ENCODE measurements at places on chromosomes 12 and 14. TPM values are rescaled to one million over a fixed set of nuclear protein-coding genes. Genes with fewer than 3 reads are reported as not detected.

DNA sequence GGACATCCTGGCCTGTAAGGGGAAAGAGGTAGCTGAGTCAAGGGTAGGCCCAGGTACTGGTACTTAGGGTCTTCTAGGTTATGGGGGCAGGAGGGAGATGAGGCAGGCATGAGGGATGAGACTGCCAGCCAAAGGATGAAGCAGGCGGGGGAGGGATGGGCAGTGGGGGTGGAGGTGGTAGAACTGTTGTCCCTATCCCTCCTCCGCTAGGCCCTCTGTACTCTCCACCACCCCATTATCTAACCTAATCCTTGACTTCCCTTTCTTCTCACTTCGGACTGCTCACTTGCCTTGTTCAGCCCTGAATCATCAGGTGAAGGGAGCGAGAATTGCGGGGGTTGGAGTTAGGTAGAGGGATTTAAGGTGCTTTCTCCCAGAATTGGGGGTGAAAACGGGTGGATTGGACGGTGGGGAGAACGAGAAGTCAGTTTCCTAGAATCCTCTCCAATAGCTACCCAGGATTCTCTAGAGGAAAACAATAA is 562 bp downstream of the PAN2 start:
- no peak for DNase-seq

DNA sequence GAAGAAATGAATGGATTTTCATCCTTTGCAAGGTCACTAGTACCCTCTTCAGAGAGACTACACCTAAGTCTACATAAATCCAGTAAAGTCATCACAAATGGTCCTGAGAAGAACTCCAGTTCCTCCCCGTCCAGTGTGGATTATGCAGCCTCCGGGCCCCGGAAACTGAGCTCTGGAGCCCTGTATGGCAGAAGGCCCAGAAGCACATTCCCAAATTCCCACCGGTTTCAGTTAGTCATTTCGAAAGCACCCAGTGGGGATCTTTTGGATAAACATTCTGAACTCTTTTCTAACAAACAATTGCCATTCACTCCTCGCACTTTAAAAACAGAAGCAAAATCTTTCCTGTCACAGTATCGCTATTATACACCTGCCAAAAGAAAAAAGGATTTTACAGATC is 40.8 kb downstream of the SPATA7 start:
- no peak for DNase-seq

GRCh38 chr12:82425241-82425640 is 66.9 kb downstream of the METTL25 start:
- no peak for DNase-seq

GRCh38 chr14:100107236-100107635 is 42.0 kb downstream of the EVL start:
- DNase-seq: no peak

- no peak for DNase-seq
Observed at GRCh38 chr12:26032290-26032689, 73.8 kb downstream of the RASSF8 start.

- no peak for DNase-seq
Observed at GRCh38 chr12:94873734-94874517, 129.6 kb downstream of the NDUFA12 start.

DNA sequence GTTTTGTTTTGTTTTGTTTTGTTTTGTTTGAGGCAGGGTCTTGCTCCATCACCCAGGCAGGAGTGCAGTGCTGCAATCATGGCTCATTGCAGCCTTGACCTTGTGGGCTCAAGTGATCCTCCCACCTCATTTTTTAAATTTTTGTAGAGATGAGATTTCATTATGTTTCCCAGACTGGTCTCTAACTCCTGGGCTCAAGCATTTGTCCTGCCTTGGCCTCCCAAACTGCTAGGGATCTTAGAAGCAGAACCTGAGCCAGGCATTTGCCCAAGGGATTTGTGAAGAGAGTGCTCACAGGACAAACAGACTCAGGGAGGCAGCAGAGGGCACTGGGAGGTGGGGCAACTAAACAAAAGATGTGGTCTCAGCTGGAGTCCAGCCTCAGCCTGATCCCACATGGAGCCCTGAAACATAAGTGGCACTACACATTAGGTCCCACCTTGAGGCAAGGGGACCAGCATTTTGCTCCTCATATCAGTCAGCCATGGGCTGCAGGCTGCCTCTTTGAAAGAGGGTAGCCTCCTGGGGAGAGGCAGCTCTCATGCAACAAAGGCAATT is 86.2 kb upstream of the CMKLR1 start:
- no peak for DNase-seq

- DNase-seq: no peak
Observed at GRCh38 chr14:80313806-80314205, 102.5 kb upstream of the DIO2 start.

- no peak for DNase-seq
Observed at GRCh38 chr14:36555998-36556743, 26.2 kb downstream of the NKX2-8 start.

DNA sequence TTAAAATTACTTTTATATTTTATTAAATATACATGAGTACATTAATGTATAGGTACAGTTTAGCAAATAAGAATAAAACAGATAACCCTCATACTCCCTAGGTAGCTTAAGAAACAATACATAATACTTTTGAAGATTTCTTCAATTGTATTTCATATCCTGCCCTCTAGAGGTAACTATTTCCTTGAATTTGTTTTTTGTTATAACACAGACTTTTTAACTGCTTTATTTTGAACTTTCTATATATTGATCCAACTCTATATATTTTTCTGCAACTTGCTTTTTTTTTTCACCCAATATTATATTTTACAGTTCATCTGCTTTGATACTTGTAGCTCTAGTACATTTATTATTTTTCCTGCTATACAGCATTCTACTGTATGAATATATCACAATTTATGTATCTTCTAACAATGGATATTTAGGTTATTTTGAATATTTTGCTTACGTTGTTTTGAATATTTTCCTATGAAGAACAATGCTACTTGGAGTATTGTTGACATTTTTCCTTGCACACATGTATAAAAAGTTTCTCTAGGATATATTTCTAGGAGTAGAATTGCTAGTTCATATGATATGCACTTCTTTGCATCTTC is 72.8 kb upstream of the ABCD2 start:
- DNase-seq: no peak

- peak; percentile 64 for DNase-seq
Observed at GRCh38 chr12:124508381-124509079, 58.9 kb downstream of the NCOR2 start.

- no peak for DNase-seq
Observed at GRCh38 chr12:11753150-11753499, 103.7 kb downstream of the ETV6 start.

GRCh38 chr12:23356927-23357708 is 592.4 kb downstream of the SOX5 start:
- no peak for DNase-seq

- no peak for DNase-seq
Observed at GRCh38 chr12:12553208-12553785, 9.4 kb downstream of the DUSP16 start.

- no peak for DNase-seq
Observed at GRCh38 chr14:67373347-67373746, 13.2 kb downstream of the EIF2S1 start.

DNA sequence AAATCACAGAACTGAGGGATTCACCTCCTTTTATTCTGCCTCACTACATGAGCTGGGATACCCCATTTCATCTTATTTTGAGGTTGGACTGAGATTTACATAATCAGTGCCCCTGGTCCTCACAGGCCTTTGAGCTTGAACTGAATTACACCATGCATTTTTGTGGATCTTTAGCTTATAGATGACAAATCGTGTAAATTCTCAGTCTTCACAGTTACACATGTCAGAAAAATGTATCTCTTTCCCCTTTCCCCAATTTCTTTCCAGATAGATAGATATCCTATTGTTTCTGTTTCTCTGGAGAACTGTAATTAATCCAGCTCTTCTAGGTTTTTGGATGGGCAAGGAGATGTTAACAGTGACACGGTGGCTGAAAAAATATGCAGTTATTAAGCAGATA is 1778.9 kb upstream of the SEL1L start:
- DNase-seq: no peak

DNA sequence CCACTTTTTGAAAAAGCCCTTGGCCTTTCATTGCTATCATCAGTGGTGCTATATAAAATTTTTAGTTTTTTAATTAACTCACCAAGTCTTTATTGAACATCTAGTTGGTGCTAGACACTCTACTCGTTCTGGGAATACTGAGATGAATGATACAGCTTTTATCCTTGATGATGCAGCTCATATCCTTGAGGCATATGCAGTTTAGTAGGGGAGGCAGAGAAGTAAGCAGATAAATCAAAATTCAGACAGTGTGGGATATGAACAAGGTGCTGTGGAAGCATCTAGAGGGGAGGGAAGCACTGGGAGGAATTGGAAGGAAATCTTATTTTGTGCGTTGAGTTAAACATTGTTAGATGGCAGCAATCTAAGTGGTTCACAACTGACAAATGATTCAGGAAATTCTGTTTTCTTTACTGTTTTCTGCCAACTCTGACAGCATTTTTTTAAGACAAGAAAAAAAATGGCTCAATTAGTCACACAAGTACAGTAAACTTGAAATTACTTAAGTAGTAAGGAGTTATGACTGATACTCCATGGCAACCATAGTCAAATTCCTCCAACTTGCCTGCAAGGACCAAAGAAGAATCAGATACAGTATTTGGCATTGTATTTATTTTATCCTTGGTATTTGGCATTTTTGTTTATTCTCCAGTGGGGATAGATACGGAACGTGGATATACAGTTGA is 119.2 kb downstream of the TMTC2 start:
- DNase-seq: no peak

GRCh38 chr12:110001596-110001995 is 2.4 kb downstream of the ANKRD13A start:
- DNase-seq: no peak

- no peak for DNase-seq
Observed at GRCh38 chr14:69986336-69986735, 107.1 kb downstream of the SMOC1 start.

DNA sequence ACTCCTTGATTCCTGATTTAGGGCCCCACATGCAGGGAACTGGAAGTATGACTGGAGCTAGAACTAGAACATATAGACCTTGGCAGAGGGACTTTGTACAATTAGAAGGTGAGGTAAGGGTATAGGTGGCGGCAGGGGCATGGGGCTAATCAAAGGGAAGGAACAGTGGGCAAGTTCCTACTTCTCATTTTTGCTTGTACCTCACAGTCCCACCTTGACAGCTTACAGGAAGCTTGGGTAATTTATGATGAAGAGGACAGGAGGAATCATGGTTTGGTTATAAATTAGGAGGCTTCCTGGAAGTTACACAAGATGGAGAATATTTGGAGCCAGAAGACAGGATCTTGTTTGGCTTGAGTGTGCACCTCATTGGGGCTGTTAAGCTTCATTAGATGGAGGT is 33.4 kb downstream of the SUSD6 start:
- no peak for DNase-seq

DNA sequence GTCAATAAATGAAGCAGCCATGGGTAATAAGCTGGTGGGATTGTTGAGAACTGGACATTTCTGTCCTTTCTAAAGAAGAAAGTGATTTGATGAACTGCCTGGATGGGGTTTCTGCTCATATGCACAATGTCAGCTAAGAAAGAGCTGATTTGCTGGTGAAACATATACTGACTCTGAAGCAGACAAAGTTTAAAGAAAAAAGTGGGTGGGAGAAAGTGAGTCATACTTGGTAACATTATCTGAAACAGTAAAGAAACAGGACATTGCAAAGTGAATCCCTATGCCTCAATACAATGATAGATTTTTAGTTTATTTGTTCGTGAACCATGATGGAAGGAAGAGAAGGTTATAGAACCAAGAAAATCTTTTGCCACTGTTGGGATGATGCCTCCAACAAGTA is 95.6 kb upstream of the DNM1L start:
- no peak for DNase-seq

GRCh38 chr14:29290441-29290840 is 523.9 kb downstream of the FOXG1 start:
- no peak for DNase-seq

DNA sequence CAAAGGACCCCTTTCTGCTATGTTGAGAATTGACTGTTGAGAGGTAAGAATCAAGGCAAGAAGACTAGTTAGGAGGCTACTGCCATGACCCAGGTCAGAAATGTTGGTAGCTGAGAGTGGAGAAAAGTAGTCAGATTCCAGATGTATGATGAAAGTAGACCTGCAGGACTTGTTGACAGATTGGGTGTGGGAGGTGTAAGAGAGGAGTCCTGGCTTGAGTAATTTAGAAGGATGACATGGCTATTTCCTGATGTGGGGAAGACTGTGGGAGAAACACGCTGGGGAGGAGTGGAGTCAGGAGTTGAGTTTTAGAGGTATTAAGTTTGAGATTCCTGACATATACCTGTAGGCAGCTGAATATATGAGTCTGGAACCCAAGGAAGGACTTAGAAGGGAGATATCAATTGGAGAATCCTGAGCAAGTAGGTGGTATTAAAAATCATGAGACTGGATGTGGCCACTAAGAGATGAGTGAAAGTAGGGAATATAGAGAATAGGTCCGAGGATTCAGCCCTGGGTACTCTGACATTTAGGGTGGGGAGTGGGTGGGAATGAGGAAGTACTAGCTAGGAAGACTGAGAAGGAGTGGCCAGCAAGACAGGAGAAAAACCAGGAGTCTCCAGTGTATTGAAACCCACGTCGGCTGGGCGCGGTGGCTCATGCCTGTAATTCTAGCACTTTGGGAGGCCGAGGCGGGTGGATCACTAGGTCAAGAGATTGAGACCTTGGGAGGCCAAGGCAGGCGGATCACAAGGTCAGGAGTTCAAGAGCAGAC is 12.6 kb upstream of the DDX47 start:
- peak; percentile 34 for DNase-seq

- peak; percentile 65 for DNase-seq
Observed at GRCh38 chr14:75132382-75133086, 5.7 kb upstream of the NEK9 start.

DNA sequence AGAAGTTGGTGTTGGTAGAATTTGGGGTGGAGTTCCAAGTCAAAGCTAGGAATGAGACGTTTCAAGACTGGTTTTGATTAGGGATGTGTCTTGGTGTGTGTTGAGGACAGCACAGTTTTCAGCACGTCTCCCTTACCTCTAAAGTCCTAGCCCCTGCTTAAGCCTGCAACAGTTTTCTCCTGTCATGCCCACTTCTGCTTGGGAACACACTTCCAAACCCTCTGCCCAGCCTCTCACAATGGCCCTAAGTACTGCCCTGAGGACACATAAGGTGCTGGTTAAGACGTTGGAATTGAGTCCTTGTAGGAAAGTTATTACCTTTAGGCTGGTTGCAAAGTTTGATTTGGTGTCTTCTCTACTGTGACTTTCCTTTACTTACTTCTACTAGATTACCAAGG is 710 bp upstream of the BMAL2 start:
- no peak for DNase-seq

- DNase-seq: no peak
Observed at GRCh38 chr14:76697246-76697905, 63.9 kb upstream of the VASH1 start.

- DNase-seq: no peak
Observed at GRCh38 chr14:64340560-64341196, 46.5 kb upstream of the ESR2 start.

- no peak for DNase-seq
Observed at GRCh38 chr12:3267690-3268089, 190.5 kb downstream of the TSPAN9 start.

Gene CLEC9A
- not detected for total RNA-seq

Gene PTPRB
- 43.2 TPM for total RNA-seq

Gene TEX52
- not detected for total RNA-seq

Gene ZFP36L1
- total RNA-seq: 240 TPM

Gene EML5
- total RNA-seq: 0.52 TPM

Gene PZP
- not detected for total RNA-seq

Gene A2M
- total RNA-seq: not detected

Gene CLEC2A
- total RNA-seq: not detected

Gene SLC6A15
- not detected for total RNA-seq

Gene STRAP
- 119 TPM for total RNA-seq

Gene KRT79
- total RNA-seq: not detected

Gene TMPRSS12
- total RNA-seq: not detected

Gene GUCY2C
- not detected for total RNA-seq

Gene PMCH
- not detected for total RNA-seq

Gene PXMP2
- total RNA-seq: 41.9 TPM
